CMK (cell line): ENCODE measurements at places on chromosomes 2 and 18.

DNA sequence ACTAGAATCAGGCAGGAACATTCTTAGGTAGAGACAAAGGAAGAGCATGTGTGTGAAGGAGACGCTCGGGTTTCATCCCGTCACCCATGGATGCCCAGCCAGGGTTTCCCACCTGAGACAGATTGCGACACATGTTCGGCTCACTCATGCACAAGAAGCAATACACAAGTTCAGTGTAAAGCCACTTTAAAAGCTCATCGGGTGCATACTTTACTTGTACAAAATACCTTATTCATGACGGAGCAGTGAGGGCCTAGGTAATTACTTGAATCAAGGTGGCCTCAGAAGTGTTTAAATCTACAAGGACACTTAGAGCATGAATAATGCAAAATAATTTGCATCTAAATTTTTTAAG is 42.0 kb downstream of the ZEB2 start:
- no peak for DNase-seq

- no peak for DNase-seq
Observed at GRCh38 chr18:8949206-8949605, 153.3 kb upstream of the NDUFV2 start.

- DNase-seq: no peak
Observed at GRCh38 chr18:68865021-68865420, 67.1 kb downstream of the CCDC102B start.

- DNase-seq: no peak
Observed at GRCh38 chr18:2610549-2610948, 39.2 kb downstream of the NDC80 start.

- DNase-seq: no peak
Observed at GRCh38 chr2:180555391-180555965, 424.9 kb upstream of the UBE2E3 start.

DNA sequence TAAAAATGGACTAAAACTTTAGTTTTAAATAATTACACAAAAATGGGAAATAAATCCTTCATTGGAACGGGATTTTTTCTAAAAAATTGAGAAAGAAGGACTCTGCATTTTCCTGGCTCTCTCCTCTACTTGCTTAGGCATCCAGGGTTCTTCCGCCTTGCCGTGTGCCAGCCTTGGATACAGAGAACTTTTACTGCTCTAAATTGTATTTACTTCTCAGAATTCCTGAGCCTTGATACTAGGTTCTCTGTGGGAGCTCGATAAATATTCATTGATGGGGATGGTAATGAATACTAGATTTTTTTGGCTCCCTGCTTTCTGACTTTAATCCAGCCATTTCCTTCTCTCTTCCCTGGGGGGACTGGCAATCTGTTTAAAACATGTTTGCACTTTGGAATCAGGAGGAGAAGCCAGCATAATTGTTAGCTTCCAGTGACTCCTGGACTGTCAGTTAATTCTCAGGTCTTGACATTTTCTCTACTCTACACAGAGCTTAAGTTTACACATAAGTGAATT is 746.1 kb upstream of the LRRTM1 start:
- DNase-seq: no peak

DNA sequence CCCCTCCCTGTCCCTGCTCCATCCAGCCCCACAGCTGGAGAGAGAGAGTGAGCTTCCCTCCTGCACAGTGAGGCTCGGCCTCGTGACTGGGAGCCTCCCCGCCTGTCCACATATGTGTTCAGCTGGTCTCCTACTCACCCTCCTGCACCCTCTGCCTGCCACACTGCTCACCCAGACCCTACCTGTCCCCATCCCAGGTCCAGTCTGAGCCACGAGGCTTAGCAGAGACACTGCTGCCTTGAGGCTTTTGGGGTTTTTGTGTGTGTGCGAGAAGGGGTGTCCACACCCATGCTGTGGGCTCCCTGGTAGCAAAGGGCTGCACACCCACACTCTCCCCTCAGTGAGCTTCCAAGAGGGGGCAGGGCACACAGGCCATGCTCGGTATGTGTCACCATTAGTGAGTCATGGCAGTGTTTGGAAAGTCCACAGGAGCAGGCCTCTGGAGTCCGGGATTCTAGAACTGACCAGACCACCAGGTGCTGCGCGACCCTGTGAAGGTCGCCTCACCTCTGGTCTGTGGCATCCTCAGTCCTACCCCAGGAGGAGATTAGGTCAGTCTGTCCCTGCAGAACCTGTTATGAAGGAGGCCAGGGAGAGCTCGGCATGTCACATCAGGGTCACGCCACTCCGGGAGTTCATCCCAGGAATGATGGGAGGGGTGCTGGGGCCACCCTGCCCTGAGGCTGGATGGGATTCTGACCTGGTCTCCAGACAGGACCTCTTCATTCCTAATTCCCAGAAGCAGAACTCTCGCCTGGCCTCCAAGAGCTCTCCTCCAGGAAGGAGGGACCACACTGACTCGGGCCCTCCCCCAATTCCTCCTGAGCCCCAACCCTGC is 39.9 kb upstream of the SMAD7 start:
- no peak for DNase-seq

- no peak for DNase-seq
Observed at GRCh38 chr18:77138270-77138669, 5.7 kb upstream of the MBP start.

- no peak for DNase-seq
Observed at GRCh38 chr2:208916881-208917280, 507.0 kb upstream of the MAP2 start.
